ENCODE measurements at places on chromosomes 3 and 15. TPM values are rescaled to one million over a fixed set of nuclear protein-coding genes. Genes with fewer than 3 reads are reported as not detected.

COL7A1 gene
- 8.2 TPM for polyA plus RNA-seq

UTS2B gene
- 0.10 TPM for polyA plus RNA-seq

STX19 gene
- polyA plus RNA-seq, result 11.3 TPM

CRYGS gene
- polyA plus RNA-seq, result 5.8 TPM

TIPIN gene
- polyA plus RNA-seq, result 5.5 TPM

SCN11A gene
- polyA plus RNA-seq, result 0.06 TPM

FAM81A gene
- polyA plus RNA-seq, result 1.0 TPM

PYGO1 gene
- 1.6 TPM for polyA plus RNA-seq

FBXW12 gene
- not detected for polyA plus RNA-seq

NUTM1 gene
- not detected for polyA plus RNA-seq

SLC22A14 gene
- polyA plus RNA-seq, result 0.07 TPM

TLR9 gene
- 0.37 TPM for polyA plus RNA-seq

SIDT1 gene
- polyA plus RNA-seq, result 4.1 TPM

CPLX3 gene
- polyA plus RNA-seq, result 0.13 TPM

CX3CR1 gene
- polyA plus RNA-seq, result 2.6 TPM

SPTBN5 gene
- polyA plus RNA-seq, result 3.5 TPM

MFGE8 gene
- polyA plus RNA-seq, result 84.7 TPM

SCAANT1 gene
- polyA plus RNA-seq, result not detected

SPSB4 gene
- 0.65 TPM for polyA plus RNA-seq

CNTN3 gene
- polyA plus RNA-seq, result 0.74 TPM

LIPC gene
- 0.24 TPM for polyA plus RNA-seq

AGTR1 gene
- 2.9 TPM for polyA plus RNA-seq

LYZL4 gene
- polyA plus RNA-seq, result not detected

APBA2 gene
- 3.7 TPM for polyA plus RNA-seq

SERPINI2 gene
- polyA plus RNA-seq, result 0.49 TPM

CCDC39 gene
- polyA plus RNA-seq, result 0.59 TPM

NDUFAF3 gene
- 105 TPM for polyA plus RNA-seq

GOLGA8R gene
- 0.76 TPM for polyA plus RNA-seq

CCR9 gene
- 0.09 TPM for polyA plus RNA-seq

LXN gene
- polyA plus RNA-seq, result 31.2 TPM

HRG gene
- not detected for polyA plus RNA-seq

CCDC54 gene
- not detected for polyA plus RNA-seq

TIGIT gene
- 1.1 TPM for polyA plus RNA-seq

CDAN1 gene
- 10.6 TPM for polyA plus RNA-seq

WNT5A gene
- 6.0 TPM for polyA plus RNA-seq

CDC25A gene
- 0.87 TPM for polyA plus RNA-seq

ATP8B4 gene
- 2.4 TPM for polyA plus RNA-seq

WDR49 gene
- polyA plus RNA-seq, result 2.0 TPM

NPAP1 gene
- polyA plus RNA-seq, result not detected

CATSPER2 gene
- polyA plus RNA-seq, result 2.9 TPM

MNS1 gene
- 6.5 TPM for polyA plus RNA-seq

OXNAD1 gene
- polyA plus RNA-seq, result 4.4 TPM
